ENCODE measurements at places on chromosomes 12 and 14.

- no peak for ATAC-seq
Measured at GRCh38 chr12:104486943-104487819, 30.4 kb downstream of the CHST11 start.

GRCh38 chr12:71767183-71767582 is 12.5 kb downstream of the RAB21 start:
- ATAC-seq = no peak

DNA sequence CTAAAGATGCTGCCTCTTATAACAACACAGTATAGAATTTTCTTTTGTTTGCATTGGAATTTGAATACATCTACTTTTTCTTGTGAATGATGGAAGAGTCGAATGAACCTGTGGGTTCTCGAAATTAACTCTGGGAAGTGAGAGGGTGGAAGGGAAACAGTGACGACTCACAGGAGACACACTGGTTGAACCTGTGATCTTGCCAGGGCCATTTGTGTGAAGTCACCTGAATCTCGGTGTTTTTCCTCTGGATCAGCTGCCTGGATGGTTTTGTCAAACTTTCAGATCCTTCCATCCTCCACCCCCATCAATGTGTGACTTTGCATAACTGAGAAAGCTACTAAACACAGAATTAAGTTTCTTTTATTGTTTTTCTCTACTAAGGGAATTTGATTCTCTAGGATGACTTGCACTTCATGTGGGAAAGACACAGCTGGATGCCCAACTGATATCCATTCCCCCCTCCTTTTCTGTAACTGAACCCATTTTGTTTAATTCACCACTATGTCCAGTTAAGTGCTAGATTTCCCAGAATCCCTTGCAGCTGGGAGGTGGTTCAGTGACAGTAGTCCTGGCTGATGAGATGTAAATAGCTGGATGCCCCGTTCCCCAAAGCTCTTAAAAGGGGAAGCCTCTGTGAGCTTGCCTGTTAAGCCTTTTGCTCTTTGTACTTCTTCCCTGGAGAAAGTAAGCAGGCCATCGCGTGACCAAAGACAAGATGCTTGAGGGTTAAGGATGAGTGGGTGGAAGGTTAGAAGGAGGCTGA is 6.3 kb downstream of the PPFIBP1 start:
- no peak for ATAC-seq

- ATAC-seq = no peak
Measured at GRCh38 chr14:100191584-100192249, 32.3 kb upstream of the DEGS2 start.

DNA sequence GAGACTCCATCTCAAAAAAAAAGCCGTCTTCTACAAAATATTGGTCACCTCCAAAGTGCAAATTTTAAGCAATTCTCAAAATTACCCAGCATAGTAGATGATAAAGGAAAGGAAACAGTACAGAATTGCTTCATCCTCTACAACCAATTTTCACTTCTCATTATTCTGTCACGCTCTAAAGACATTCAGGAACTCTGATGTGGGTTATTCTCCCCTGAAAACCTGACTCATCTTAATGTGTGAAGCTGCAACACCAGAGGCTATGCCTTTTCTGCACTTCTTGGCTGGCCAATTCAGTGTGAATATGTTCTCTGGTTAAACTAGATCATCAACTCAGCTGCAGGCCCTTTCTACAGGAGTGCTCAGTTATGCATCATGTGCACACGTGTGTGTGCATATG is 11.0 kb downstream of the PTGER2 start:
- ATAC-seq = peak; percentile 48

DNA sequence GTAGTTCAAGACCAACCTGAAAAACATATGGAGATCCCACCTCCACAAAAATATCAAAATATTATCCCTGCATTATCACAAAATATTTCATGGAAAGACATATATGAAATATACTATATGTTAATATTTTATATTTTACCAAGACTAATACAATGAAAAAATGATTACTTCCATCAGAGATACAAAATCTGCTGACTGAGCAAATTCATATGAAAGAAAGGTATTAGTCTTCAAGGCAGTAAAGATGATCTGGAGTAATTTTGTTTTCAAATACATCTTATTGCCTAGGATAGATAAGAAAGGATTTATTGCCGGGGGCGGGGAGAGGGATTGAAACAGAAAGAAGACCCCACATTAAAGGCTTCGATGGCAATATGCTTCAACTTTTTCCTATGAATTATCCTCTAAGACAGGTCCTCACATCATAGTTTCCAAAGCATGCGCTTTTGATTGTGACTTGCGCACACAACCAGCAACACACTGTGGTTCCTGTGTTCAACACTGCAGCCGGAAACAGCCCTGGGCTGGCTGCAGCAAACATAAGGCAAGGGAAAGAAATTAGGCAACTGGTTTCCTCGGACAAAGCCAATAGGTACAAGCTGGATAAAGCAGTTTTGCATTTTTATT is 83.2 kb downstream of the SPPL3 start:
- no peak for ATAC-seq

DNA sequence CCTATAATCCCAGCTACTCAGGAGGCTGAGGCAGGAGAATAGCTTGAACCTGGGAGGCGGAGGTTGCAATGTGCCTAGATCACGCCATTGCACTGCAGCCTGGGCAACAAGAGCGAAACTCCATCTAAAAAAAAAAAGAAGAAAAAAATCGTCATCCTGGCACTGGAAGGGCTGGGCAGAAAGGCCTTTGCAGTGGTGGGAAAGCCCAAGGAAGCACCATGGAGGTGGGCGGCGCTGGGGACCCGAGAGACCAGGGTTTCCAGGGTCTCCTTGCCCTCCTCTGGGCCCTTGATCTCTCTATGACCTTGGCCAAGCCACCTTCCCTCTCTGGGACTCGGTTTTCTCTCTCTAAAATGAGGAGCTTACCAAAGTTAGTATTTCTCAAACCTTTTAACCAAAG is 65.4 kb downstream of the LGMN start:
- ATAC-seq = no peak

GRCh38 chr12:104557488-104558195 is 100.9 kb downstream of the CHST11 start:
- no peak for ATAC-seq

DNA sequence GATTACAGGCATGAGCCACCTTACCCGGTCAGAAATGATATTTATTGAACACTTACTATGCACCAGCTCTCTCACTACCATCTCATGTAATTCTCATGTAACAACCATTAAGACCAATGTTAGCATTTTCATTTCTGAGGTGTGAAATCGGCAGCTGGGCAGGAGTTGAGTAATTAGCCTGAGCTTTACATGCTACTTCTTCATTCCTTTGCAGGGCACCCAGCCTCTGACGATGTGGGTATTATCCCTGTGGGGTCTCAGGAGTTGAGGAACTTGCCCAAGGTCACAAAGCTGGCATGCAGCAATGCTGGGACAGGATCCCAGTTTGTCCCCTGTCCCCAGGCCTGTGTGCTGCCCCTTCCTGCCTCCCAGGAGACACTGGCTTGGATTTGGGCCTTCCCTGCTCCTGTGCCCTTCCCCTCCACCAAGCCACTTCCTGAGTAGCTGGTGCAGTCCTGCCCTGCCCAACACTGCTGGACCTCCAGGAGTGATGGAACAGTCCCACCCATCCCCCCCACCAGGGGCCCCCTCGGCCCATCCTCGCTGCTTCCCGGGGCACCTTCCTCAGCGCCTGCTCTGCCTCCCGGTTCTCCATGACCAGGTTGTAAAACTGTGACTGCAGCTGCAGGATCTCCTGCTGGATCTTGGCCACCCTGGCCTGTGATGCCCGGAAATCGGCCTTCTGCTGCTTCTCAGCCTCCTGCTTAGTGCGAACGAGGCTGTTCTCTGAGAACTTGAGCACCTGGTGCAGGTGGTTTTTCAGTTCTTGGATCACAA is 14.7 kb downstream of the RITA1 start:
- no peak for ATAC-seq

DNA sequence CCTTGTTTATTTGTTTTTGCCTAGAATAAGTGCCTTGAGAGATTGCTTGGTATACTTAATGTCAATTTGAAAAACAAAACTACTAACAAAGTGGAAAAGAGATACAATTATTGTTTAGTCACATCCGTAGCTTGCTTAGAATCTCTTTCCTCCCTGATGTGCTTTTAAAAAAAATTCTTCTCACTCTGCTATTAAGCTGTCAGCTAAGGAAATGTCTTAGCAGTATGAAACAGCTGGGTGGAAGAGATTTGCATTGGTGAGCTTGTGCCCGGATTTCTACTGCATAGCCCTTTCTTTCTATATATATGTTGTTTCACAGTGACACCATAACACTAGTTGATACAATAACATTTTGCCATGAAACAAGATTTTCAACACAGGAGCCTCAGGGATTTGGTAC is 229.4 kb upstream of the RGS6 start:
- ATAC-seq = no peak

Measured in gastroesophageal sphincter (tissue), 4 donors.